ENCODE measurements at places on chromosomes 1 and 21. TPM values are rescaled to one million over a fixed set of nuclear protein-coding genes. Genes with fewer than 3 reads are reported as not detected.

PYHIN1 gene
- polyA plus RNA-seq = 0.88 TPM

PLA2G2D gene
- 0.06 TPM for polyA plus RNA-seq

DAB1 gene
- polyA plus RNA-seq = 1.4 TPM

KRTCAP2 gene
- 150 TPM for polyA plus RNA-seq

C4BPA gene
- polyA plus RNA-seq = 1,527 TPM

MRPL37 gene
- 114 TPM for polyA plus RNA-seq

MFN2 gene
- 50.4 TPM for polyA plus RNA-seq

SYPL2 gene
- 4.7 TPM for polyA plus RNA-seq

- no peak for DNase-seq
Measured at GRCh38 chr21:42193131-42193671, 25.7 kb upstream of the ABCG1 start.

GRCh38 chr1:23895993-23896392, 17.2 kb downstream of the CNR2 start:
- no peak for DNase-seq

GRCh38 chr21:46002841-46003574, 21.4 kb downstream of the COL6A1 start:
- DNase-seq = peak; percentile 17

DNA sequence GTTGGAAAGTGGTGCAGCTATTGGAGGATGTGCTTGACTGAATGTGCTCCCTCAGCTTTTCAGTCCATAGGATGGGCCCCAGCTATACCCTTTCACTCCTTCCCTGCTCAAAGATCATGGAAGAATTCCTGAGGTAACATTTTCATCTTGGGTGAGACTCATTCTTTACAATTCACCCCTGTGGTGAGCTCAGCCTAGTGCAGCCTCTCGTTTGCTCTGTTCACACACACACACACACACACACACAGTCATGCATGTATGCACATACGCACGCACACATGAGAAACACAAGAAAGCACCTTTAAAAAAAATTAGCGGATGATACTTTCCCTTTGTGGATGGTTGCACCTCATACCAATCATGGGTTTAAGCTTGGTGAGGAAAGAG, 25.8 kb downstream of the CCN1 start:
- no peak for DNase-seq

DNA sequence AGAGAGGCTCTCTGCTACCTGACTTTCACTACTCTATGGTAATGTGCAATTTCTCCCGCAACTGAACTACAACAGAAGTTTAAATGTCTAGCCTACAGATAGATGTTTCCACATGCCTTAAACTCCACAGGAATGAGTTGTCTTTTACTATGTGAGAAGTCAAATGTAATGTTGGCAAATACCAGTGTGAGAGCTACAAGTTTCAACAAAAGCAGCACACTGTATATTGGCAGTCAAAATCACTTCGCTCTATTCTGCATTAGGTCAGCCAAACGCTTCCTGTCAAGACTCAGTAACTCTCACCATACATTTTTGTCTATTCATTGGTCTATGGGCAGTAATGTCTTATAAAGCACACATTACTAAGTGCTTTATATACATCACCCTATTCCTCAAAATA, 41.9 kb downstream of the LUZP1 start:
- DNase-seq = no peak

- DNase-seq = no peak
Measured at GRCh38 chr1:173406783-173407230, 70.3 kb upstream of the PRDX6 start.

DNA sequence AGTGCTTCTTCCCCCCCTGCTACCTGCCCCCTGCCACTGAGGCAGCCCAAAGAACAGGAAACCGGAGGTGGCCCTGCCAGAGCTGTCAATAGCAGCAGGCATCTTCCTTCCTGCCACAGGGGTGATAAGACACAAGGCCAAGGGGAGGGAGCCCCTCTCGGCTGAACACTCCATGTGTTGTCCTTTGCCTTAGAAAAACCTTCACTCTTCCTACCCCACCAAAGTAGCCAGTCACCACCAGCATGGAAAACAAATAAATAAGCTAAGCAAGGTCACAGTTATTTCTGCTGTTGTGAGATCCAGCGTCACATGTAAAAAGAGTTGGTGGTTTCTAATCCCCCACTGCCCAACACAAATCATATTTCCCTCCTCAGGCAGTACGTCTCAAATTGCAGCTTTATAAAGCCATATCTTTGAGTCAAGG, 104.8 kb upstream of the DPT start:
- DNase-seq = no peak

- DNase-seq = no peak
Measured at GRCh38 chr1:111486431-111486830, 12.6 kb downstream of the C1orf162 start.

DNA sequence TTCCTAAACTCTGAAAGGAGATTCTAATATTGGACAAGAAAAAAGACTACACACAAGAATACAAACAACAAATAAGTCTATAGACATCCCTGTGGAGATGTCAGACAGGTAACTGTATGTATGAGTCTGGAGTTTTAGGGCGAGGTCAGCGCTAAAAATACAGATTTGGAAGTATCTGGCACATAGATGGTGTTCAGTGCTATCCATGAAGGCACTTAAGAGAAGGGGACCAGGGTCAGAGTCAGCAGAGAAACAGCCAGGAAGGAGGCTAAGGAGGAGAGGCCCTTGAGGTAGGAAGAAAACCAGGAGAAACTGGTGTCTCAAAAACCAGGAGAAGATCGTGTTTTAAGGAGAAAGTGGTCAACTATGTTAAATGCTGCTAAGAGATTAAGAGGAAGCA, 18.1 kb downstream of the ZMPSTE24 start:
- DNase-seq = no peak

- no peak for DNase-seq
Measured at GRCh38 chr1:67270541-67270940, 37.1 kb upstream of the IL12RB2 start.

- no peak for DNase-seq
Measured at GRCh38 chr1:186865857-186866256, 37.1 kb downstream of the PLA2G4A start.

- DNase-seq = no peak
Measured at GRCh38 chr1:187853505-187853904, 1024.8 kb downstream of the PLA2G4A start.

DNA sequence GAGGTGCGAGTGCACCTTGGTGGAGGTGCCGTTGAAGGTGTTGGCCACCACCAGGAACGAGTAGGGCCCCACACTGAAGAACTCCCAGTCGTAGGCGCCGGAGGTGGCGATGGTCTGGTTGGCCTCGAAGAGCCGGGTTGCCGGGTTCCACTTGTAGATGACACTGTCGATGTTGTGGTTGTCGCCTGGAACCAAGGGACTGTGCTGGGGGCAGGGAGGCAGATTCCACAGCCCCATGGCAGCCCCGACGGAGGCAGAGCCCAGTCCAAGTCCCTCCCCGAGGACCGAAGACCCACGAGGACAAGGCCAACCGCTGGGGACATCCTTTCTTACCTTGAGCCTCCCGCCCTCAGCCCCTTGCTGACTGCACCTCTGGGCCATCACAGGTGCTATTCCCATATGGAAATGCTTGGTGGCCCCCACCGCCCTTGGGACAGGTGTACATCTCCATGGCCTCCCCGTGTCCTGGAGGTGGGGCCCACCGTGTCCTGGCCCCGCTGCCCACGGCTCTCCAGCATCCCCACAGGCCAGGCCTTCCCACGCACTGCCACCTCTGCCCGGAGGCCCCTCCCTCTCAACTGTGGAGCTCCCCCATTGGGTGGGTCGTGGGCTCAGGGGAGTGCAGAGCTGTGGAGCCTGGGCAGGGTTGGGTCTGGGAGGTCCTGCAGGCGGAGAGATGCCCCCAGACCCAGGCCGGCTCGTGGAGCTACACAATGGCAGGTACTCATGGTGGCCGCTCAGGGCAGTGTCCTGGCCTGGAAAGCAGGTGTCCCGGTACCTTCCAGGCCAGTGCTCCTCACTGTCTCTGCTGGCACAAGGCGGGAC, 17.9 kb downstream of the KRTAP10-1 start:
- DNase-seq = no peak

DNA sequence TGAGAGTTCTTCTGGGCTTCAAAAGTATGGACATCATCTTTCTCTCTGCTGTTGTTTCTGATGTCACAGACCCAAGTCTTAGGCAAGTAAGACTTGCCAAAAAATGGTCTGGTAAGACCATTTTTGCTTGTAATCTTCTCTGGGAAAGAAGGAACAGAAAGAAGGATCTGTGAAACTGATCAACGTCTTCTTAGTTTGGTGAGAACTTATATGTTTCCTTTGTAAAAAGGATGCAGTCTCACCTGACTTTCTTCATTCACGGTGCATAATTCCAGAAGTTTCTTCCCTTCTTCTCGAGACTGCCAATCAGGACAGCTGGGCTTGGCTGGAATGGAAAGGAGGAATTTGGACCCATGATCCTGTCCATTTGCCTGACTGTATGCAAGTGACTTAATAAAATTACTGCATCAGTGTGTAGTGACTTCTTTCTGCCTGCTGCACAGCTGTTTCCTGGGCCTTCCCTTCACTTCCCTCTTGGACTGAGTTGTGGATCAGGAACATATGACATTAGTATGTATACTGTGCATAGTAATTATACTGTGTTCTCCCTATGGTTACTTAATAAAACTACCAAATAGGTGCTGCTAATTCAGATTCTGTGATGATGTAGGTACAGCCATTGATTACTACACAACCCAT, 7.6 kb upstream of the DENND1B start:
- DNase-seq = no peak

DNA sequence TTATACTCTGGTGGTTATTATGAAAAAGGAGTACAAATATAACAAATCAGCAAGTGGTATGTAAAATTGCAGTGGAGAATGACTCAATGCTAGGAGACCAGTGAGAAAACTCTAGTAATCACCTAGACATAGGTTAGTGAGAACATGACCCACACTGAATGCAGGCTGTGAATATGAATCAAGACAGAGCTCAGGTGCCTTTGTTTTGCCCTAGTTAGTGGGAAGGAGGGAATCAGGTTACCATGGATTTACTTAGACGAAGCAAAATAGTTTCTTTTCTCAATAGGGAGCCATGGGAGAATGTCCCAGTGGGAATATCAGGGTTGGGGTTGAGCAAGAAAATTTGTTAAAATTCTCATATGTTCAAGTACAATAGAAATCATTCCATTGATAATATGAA, 10.6 kb upstream of the GCLM start:
- DNase-seq = no peak

DNA sequence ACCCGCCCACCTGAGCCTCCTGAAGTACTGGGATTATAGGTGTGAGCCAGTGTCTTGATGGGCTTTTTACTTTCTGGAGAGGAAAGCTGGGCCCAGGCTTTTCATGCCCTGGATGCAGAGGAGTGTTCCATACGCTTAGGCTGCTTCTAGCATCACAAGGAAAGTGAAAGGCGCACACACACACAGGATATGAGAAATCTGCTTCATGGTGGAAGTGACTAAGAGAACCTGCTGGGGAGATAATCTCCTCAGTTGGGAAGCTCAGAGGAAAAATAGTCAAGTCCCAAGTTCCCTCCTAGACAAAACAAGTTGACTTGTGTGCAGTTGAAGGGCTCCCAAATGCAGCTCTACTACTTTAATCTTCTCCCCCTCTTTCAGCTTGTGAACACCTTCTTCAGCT, 2.2 kb downstream of the NUDC start:
- DNase-seq = no peak

GRCh38 chr1:187275985-187276575, 447.3 kb downstream of the PLA2G4A start:
- no peak for DNase-seq

DNA sequence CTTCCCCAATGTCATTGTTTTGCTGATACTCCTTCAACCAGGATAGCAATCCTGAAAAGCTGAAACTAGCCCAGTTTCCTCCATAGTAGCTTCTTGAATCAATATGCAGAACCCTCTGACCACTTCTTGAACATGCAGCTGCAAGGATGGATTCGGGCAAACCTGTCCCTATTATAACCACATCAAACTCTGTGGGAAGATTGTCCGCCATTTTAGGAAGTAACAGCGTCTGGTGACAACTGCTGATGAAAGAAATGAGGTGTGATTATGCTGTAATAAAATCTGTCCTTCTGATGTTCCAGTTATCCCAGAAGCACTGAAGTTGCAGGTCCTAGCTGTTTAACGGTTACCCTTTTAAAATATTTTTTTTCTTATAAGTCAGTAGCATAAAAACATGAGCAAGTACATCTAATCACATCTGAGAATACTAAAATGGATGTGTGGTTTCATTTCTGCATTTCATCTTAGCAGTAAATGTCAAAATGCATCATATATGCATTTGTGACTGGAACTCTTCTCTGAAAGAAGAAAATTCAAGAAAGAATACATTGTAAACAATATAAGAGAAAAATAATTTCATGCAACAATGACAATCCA, 4.5 kb downstream of the CHML start:
- DNase-seq = no peak

GRCh38 chr1:21865943-21866706, 54.1 kb downstream of the LDLRAD2 start:
- DNase-seq = no peak

DNA sequence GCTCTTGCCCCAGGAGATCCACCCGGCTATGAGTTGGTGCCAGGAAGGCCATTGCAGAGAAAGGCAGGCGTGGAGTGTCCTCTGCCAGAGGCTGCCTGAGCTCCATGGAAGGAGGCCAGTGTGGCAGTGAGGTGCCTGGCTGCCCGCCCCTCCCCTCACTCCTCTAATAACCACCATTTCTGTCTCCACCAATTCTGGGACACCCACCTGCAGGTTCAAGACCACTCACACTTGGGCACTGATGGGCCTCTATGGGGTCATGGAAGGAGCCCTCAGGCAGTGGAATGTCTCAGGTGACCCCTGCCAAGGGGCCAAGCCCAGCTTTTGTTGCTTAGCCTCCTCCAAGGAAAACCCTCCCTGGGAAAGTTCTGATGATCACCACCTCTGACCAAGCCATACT, 731.6 kb downstream of the MATN1 start:
- no peak for DNase-seq

DNA sequence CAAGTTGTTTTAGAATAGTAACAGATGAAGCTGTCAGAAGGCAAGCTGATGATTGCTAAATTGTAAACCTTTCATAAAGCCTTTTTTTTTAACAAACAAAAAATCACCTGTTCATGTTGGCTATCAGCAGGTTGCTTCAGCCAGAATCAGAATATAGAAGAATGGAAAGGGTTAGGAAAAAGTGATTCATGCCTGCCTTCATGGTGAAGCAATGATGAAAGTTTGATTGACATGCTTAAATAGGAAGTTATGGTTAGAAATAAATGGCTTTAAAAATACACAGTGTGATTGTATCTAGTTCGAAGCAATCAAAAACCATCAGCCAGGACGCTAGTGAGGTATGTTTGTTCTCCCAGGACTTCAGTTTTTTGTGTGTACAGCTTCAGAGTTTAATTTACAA, 37.9 kb downstream of the GABPA start:
- no peak for DNase-seq
